Camera-type eye (tissue), 1 donor: ENCODE measurements at places on chromosomes 5 and 9. TPM values are rescaled to one million over a fixed set of nuclear protein-coding genes. Genes with fewer than 3 reads are reported as not detected.

The FAM81B gene
- total RNA-seq, result not detected

The NEUROG1 gene
- total RNA-seq, result 5.9 TPM

The ARHGAP26 gene
- 38.8 TPM for total RNA-seq

The SLC6A19 gene
- total RNA-seq, result 0.27 TPM

The PRELID1 gene
- 45.3 TPM for total RNA-seq

The LCN1 gene
- total RNA-seq, result 13.0 TPM

The PCDHB11 gene
- 9.5 TPM for total RNA-seq

The INSL6 gene
- total RNA-seq, result not detected

The TMEM215 gene
- total RNA-seq, result 52.2 TPM

The NOTCH1 gene
- total RNA-seq, result 156 TPM
